ENCODE measurements at places on chromosomes 2 and 18.
A peak's percentile ranks its signal among the peaks of the same experiment; 100 is the strongest.

- DNase-seq: no peak
These were observed 241.4 kb downstream of the SLC8A1 start for GRCh38 chr2:40210344-40210967.

DNA sequence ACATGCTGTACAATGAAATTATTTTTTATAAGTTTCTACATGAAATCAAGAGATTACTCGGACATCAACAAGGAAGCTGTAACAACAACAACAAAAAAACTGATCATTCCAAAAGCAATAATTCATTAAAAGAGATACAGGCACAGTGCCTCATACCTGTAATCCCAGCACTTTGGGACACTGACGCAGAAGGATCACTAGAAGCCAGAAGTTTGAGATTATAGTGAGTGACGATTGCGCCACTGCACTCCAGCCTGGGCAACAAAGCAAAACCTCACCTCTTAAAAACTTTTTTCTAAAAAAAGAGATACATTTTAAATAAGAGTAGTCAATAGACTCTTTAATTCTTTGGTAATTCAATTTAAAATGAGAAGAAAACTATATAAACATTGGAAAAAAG, 364.3 kb downstream of the TNS1 start:
- DNase-seq: no peak

- DNase-seq: no peak
These were observed 7.3 kb upstream of the CIB4 start for GRCh38 chr2:26648516-26648915.

- no peak for DNase-seq
These were observed 10.7 kb downstream of the BAZ2B start for GRCh38 chr2:159605441-159606178.

DNA sequence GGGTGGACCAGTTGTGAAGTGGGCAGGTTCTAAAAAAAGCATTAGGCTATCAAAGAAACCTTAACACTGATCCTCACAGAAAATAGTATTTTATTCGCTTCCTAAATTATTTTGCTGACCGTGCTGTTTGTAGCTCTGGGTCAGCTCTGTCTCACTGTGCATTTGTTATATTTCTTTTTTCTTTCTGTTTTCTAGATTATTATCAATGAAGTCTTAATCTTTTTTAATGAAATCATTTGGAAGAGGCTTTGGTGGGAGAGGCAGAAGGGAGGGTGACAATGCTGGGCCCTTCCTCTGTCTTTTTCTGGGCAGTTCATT, 213.6 kb downstream of the PTGR3 start:
- no peak for DNase-seq

DNA sequence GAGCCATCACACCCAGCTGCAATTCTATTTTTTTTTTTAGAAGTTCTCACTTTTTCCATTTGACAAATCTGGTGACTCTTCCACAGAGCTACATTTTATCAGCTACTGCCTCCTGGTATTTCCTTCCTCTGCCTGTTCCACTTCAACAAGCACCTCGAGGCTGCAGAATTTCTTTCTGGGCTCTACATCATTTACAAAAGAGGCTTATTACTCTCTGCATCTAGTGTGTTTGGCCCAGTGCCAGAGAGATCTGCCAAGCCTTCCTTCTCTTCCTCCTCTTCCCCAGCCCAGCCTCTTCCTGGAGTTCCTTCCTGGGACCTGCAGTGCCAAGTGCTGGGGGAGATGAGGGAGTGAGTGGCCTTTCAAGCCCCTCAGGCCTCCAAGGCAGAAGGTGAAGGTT, 119.6 kb upstream of the ITGA6 start:
- no peak for DNase-seq

DNA sequence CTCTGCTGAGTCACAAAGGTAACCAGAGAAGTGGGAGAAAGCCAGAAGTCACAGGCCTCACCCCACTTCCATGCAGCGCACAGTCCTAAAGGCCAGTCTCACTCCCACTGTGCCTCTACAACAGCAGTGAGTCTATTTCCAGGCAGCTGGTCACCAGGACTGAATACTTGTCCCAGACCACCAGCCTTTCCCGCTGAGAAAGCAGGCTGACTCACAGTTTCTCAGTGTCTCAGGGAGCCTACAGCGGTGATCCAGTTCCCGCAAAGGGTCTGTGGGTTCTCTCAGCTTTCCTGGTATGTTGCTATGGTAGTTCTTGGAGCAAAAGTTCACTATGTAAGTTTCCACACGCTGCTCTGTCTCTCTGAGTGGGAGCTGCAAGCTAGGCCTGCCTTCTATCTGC, 622.5 kb downstream of the RNF144A start:
- no peak for DNase-seq

DNA sequence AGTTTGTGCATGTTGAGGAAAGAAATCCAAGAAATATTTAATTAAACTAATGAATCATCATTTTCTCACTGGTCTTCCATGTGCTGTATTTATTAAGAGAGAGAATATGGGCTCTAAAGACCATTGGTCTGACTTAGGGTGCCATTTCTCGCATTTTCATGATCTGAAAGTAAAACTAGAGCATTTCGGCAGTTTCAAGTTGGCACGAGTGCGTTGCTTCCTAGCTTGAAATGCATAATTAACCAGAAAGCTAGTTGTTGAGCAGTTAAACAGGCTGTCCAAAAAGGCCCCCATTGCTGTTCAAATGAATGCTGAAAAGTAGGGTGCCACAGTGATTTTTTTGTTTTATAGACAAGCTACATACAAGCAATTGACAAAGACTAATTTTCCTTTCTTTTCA, 47.4 kb downstream of the SLC8A1 start:
- no peak for DNase-seq

GRCh38 chr2:8677646-8678592, 3.9 kb upstream of the ID2 start:
- peak; percentile 21 for DNase-seq

GRCh38 chr2:217785544-217786045, 217.2 kb downstream of the TNS1 start:
- DNase-seq: peak; percentile 78

DNA sequence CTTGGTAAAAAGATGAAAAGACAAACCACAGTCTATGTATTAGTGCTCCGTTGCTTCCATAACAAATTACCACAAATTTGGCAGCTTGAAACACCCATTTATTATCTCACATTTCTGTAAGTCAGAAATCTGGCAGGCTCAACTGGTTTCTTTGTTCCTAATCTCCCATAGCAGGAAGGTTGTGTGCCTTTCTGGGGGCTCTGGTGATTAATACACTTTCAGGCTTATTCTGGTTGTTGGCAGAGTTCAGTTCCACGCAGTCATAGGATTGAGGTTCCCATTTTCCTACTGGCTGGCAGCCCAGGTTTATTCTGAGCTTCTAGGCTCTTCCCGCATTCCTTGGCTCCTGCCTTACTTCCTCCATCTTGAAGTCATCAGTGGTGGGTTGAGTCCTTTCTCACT, 189.3 kb downstream of the ANAPC1 start:
- DNase-seq: no peak

GRCh38 chr2:179788104-179788503, 73.3 kb downstream of the ZNF385B start:
- DNase-seq: no peak

DNA sequence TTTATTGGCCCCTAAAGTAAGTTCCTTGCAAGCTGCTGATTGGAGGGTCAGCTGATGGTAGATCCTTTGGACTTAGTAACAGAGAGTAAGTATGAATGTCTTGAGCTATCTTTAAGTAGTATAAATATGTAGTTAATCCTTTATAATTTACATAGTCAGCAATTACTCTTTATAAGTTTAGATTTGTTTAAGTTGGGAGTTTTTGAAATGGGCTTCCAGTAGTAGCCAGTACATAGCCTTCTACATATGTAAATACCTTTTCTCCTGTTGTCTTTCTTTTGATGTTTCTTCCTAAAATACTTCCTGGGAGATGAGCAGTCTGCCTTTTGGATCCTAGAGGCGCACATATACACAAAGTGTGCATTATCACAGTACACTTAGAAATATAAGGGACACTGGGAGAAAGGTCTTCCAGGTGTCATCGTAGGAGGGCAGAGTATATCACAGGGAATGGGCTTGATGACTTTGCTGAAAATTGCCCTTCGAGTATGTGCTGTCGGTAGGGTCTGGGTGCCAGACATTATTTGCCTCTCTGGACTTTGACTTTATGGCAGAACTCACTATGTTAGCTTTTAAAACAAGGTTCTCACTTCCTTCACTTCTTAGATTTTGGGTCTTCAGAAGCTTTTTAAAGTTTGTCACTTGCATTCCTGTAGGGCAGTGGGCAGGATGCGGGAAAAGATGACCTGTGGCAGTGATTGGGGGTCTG, 21.6 kb downstream of the TTLL4 start:
- no peak for DNase-seq

DNA sequence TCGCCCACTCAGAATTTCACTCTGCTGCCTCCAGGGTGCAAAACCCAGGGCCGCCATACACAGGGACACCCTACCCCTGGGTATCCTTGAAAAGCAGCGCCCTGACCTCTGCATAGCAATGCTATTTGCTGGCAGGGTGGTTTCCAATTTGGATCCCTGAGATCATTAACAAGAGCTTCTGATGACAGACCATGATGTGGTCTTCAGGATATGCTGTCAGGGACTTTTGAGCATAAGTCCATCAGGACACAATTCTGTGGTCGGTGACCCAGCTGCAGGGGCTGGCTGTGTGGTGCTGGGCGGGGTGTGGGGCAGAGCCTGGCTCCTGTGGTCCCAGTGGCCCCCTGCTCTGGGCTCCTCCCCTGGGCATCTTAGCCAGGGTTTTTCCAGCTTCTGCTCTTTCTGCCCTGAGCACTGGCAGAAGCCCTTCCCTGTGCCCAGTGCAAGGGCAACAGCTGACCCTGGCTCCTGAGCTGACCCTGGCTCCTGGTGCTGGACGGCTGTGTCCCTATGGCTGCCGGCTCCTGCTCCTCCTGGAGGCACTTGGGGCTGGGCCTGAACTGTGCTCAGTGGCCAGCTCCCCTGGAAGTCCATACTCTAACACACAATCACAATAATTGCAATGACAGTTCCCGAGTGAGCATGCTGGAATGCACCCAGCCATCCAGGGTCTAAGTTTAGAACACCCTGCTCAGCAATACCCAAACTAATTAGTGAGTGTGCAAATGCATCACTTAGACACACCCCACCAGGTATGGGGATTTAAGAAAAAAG, 271.5 kb downstream of the HDAC4 start:
- no peak for DNase-seq

- no peak for DNase-seq
These were observed 19.1 kb upstream of the SERPINE2 start for GRCh38 chr2:224058048-224058775.

DNA sequence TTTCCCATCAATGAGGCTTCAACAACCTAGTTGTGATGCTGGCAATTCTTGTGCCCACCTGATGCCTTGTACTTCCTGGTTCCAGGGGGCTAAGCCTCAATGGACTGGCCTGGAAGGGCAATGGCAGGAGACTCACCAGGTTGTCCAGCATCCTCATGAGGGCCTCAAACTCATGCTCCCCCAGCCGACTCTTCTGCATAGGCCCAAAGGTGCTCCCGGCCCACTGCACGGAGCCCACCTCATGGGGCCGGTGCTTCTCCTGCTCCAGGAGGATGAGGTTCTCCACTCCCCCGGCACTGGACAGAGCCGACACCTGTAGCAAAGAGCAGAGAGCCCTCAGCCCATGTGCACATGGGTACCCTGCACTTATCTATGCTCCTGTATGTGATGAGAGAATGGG, 84.5 kb downstream of the ADD2 start:
- DNase-seq: no peak

GRCh38 chr2:232488097-232488711, 570 bp upstream of the ECEL1 start:
- no peak for DNase-seq

DNA sequence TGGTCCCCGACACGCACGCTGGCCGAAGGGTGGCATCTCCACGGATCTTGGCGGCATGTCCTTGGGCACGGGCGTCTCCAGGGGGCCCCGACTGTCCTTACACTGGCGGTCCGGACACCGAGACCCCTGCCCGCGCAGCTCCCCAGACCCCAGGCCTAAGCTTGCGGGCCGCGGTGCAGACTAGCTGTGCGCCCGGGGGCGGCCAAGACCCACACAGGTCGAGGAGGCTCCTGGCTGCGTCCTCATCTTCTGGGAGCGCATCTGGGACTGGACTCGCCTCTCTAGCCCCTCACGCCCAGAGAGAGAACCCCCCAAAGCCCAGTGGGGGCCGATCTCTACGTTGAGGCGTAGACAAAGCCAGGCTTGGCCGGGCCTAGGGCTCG, 475 bp upstream of the TWIST2 start:
- no peak for DNase-seq

DNA sequence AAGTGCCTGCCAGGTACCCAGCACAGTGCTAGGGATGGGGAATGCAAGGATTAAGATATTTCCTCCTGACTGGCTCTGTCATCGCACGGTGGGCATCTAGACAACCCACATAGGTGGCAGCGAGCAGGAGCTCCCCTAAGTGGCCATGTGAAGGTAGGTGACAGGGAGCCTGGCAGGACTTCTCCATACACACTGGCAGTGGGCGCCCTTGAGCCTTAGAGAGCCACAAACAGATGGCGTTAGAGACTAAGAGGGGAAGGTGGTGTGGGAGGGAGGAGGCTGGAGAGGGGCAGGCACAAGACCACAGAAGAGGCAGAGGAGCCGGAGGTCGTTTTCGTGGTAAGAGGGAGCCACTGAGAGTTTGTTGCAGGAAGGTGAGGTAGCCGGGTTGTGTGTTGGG, 15.2 kb downstream of the PRELID3A start:
- DNase-seq: no peak

- no peak for DNase-seq
These were observed 27.0 kb downstream of the ROCK1 start for GRCh38 chr18:21084511-21085078.

DNA sequence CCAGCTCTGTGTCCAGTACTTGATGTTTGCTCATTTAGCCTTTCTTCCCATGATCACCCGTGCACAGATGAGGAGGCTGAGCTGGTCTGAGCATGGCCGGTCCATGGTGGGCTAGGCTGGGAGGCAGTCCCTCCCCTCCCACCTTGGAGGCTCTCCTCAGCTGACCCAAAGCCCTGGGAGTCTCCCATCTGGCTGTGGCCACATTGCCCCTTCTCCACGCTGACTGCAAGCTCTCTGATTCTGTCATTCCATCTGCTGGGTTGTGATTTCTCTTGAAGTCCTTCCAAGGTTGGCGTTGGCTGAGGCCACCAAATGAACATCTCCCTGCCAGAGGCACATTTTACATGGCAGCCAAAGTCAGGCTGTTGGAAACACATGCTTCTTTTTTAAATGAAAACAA, 44.0 kb downstream of the ACKR3 start:
- no peak for DNase-seq

GRCh38 chr18:13416208-13416607, 197.6 kb downstream of the LDLRAD4 start:
- DNase-seq: no peak

GRCh38 chr2:152587187-152587947, 129.9 kb downstream of the PRPF40A start:
- DNase-seq: no peak

- no peak for DNase-seq
These were observed 1165.6 kb upstream of the ZEB2 start for GRCh38 chr2:145685383-145686050.

GRCh38 chr2:105809097-105809473, 64.4 kb downstream of the NCK2 start:
- no peak for DNase-seq

DNA sequence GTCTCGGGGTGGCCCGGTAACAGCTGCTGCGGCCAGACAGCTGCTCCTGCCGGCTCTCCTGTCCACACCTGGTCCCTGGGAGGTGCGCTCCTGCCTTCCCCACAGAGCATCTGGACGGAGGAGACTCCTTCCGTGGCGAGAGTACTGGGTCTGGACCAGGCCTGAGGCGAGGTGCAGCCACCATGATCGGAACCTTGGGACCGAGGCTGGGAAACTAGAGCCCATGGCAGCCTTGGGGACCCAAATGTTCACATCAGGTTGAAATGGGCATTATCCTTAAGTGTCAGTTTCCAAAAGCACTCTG, 628 bp downstream of the GIGYF2 start:
- no peak for DNase-seq
